ENCODE measurements at places on chromosomes 13 and 19. TPM values are rescaled to one million over a fixed set of nuclear protein-coding genes. Genes with fewer than 3 reads are reported as not detected.

Gene KLF2
- total RNA-seq, result 29.4 TPM

Gene CRB3
- 6.2 TPM for total RNA-seq

- no peak for ATAC-seq
Observed at GRCh38 chr19:41449865-41450178, 6.9 kb downstream of the ERICH4 start.

- no peak for ATAC-seq
Observed at GRCh38 chr13:99677116-99677951, 176.1 kb downstream of the TM9SF2 start.
